Motor neuron (in vitro differentiated cells): ENCODE measurements at places on chromosomes 16 and 17. TPM values are rescaled to one million over a fixed set of nuclear protein-coding genes. Genes with fewer than 3 reads are reported as not detected.

The TERB1 gene
- 0.09 TPM in 1 of 2 replicates, not detected in the other for total RNA-seq

The MINK1 gene
- 17.4 and 30.6 TPM in 2 replicates for total RNA-seq

The TAC4 gene
- 1.0 and 1.5 TPM in 2 replicates for total RNA-seq

The ATP2A1 gene
- 0.49 and 1.8 TPM in 2 replicates for total RNA-seq

The IRX6 gene
- total RNA-seq = 0.22 TPM in 1 of 2 replicates, not detected in the other

The CLEC18C gene
- total RNA-seq = 0.66 and 0.75 TPM in 2 replicates

GRCh38 chr16:66408163-66409048 is 18.7 kb upstream of the BEAN1 start:
- peak; percentile 19 for ATAC-seq

DNA sequence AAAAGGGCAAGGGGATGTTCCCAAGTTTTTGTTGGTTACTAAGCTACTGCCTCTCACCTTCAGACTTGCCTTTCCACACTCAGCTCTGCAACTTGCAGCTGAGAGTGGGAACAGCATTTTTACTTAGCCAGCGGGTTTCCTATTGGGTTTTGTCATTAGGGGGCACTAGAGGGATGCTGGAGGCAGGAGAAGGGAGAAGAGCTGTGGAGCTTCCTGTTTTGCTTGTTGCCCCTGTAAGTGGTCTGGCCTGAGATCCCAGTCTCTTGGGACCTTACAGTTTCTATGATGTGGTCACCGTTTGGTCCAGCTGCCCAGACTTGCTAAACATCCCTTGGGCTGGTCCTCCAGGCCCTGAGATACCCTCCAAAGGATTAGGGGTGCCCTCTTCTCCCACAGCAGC is 209.6 kb upstream of the NLRP1 start:
- ATAC-seq = no peak

DNA sequence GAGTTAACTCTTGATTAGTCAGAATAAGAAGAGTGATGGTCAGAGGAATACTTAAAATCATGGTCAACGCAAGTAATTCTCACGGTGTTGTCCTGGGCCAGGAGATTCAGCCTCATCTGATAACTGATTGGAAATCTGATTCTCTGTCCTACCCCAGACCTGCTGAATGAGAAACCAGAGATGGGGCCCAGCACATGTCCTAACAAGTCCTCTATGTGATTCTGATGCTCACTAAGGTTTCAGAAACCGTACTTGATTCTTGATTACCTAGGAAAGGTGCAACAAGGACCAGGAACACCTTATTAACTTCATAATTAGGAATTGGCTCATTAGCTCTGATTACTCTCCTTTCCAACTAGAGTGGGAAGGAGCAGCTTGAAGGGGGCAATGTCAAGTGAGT is 44.5 kb downstream of the ANKFY1 start:
- ATAC-seq = no peak

DNA sequence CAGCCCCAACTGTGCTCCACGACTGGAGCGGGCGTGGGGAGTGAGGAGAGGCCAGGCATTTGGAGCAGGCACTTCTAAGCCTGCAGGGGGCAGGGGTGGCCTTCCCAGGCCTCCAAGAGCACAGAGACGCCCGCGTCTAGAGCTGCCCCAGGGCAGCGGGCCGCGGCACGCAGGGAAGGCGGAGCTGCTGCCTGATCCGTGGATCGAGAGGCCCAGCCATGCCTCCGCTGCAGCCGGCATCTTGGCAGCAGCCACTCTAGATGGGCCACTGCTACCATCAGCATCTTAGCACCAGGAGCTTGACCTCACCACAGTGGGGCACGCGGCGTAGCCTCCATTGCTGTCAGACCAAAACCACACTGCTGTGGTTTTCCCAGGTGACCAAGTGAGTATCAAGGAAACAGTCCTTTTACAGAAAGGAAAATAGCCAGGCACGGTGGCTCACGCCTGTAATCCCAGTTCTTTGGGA is 20.4 kb upstream of the WDR45B start:
- peak; percentile 71 for ATAC-seq

DNA sequence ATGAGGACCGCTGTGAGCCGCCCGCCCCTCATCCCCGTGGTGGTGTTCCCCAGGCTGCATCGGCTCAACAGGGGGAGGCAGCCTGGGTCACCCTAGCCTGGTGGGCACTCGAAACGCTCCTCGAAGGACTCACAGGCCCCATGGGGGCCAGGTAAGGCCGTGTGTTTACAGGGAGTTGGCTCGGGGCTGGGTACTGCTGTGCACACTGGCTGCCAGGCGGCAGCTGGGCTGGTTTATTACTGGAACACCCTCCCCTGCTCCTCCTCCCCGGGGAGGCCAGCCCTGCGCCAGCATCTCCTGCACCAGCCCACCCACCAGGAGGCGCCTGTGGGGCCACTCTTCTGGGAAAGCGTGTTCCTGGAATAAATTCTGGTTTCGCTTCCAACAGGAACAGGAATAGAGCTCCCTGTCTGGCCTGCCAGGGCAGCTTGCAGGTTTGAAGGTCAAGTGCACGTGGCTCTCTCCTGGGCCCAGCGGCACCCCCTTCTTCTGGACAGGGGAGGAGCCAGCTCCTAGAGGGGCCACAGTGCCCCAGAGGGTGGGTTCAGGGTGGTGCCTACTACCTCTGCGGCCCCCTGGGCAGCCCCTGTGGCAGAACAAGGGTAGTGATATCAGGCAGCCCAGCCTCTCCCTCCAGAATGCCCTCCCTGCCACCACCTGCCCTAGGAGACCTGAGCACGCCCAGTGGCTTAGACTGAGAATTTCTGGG is 11.3 kb downstream of the MCRIP1 start:
- peak; percentile 43 for ATAC-seq

DNA sequence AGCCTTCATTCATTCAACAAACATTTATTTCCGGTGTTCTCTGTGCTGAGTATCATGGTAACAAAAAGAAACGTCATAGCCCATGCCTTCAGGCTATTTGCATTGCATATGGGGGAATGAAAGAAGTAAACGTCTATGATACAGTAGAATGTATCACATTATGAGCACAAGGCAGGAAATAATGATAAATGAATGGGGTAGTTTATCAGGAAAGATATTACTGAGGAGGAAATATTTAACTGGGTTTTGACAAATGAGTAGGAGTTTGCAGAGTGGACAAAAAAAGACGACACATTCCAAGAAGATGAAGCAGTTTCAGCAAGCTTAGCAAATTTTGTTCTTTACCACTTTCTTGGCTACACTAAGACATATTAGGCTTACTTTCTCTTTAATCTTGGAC is 1.3 kb upstream of the KRTAP4-7 start:
- ATAC-seq = no peak

DNA sequence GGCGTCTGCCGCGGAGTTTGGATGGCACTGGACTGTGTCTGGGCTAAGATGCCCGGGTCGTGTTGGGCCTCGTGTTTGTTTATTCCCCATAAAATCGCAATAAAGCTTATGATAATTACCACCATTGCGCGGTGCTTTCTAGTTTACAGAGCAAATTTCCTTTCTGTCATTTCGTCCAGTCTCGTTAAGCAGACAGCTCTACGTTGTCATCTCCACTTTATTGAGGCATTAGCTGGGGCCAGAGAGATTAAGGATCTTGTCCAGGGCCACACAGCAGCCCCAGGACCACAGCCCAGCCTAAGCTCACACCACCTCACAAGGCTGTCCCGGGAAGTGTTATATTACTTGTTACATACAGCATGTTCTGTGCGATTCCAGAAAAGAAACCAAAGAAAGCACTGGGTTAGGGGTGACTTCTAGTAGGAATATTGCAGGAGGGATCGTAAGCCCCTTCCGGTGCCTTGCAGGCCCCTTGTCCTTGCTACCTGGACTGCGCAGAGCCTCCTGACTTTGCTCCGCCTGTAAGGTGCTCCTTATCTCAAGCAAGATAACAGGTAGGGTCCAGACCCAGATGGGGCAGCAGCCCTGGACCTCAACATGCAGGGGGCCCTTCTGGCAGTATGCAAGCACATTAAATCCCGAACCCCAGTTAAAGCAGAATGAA is 6.3 kb downstream of the NOS2 start:
- ATAC-seq = peak; percentile 19

DNA sequence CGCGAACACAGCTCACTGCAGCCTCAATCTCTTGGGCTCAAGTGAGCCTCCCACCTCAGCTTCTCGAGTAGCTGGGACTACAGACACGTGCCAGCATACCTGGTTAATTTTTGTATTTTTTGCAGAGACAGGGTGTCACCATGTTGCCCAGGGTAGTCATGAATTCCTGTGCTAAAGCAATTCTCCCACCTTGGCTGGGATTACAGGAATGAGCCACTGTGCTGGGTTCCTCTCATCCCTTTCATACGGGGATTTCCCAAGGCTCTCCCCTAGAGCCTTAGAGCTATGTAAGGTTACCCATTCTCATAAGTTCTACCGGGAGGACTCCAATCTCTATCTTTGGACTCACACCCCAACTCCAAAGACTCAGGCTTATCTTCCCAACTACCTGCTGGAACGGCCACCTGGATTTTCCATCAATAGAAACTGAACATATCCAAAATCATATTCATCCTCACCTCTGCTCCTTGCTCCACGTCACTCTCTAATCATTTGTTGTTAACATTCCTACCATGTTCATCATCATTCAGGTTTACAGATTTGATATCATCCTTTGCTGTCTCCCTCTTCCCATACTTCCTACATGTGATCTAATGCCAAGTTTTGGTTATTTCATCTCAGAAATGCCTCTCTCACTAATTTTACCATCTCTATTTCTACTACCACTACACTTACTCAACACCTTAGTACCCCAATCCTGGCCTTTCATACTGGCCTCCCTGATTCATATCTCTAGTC is 92.5 kb downstream of the NCOR1 start:
- no peak for ATAC-seq

DNA sequence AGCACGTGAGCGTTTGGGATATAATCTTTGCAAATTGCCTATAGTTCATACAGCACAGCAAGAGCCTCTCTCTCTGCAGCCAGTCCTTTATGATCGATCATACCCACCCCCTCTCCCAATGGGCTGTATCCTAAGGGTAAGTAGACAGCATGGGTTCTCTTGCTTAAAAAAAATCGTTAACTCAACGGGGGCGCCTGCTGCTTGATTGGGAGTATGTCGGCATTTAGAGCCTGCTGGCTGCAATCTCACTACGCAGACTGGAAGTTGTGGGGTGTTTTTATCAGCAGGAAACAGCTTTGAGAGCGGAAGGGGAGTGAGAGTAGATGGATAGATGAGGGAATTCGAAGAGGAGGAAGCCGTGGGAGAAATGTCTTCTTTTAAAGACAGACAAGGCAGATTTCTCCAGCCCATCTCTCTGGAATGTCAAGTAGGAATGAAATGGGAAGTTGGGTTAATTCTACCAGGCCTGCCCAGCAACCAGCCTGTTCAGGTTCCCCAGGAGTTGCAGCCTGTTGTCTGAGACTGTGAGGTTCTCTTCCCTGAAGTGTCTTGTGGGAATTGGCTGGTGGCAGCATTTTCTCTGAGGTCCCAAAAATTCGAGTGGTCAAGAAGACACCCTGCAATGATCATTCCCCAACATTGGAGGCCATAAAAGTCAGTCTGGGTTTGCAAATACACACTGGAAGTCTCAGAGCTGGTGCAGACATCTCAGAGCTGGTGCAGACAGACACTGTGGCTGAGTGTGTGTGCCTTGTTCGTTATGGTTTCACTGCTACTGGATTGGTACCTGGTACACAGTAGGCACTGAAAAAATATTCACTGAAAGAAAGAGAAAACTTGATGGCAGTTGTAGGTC is 65.6 kb downstream of the PRKCB start:
- ATAC-seq = no peak

GRCh38 chr17:50831471-50831928 is 3.9 kb upstream of the WFIKKN2 start:
- ATAC-seq = peak; percentile 38

DNA sequence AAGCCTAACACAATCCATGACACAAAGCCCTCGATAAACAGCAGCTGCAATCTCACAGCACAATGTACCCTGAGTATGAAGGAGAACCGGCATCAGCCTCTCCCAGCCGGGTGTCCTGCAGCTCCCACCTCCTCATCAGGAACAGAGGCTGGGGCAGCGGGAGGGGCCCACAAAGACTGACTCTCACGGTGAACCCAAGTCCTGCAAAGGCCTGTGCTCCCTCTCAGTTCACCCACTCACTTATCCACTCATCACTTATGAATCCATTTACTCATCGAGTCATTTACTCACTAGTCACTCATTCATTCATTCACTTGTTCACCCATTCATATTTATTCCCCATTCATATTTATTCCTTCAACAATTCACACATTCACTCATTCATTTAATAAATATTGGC is 11.6 kb downstream of the ZNF423 start:
- ATAC-seq = peak; percentile 47

GRCh38 chr16:50717091-50717490 is 23.7 kb downstream of the NOD2 start:
- ATAC-seq = no peak

- no peak for ATAC-seq
Observed at GRCh38 chr17:17141279-17141678, 64.9 kb downstream of the PLD6 start.

DNA sequence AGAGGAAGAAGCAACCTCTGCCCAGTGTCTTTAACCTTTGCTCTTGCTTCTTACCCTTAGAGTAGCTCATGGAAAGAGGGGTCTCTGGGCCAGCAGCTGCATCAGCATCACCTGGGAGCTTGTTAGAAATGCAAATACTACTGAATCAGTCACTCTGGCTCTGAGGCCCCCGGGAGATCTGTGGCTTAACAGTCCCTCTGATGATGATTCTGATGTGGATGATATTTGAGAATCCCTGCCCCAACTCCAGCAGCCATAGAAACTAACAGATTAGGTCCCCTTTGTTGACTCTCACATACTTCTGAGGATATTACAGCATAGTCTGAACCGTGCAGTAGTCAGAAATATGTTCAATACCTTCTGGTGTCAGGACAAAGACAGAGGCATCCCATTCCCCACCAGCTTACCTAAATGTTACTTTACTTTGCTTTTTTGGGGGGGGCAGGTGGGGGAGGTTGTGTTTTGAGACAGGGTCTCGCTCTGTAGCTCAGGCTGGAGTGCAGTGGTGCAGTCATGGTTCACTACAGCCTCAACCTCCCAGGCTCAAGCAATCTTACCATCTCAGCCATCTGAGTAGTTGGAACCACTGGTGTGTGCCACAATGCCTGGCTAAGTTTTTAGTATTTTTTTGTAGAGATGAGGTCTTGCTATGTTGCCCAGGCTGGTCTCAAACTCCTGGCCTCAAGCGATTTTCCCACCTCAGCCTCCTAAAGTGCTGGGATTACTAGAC is 220.1 kb downstream of the CCDC182 start:
- ATAC-seq = no peak

GRCh38 chr16:5837007-5837670 is 739.5 kb upstream of the EEF2KMT start:
- ATAC-seq = peak; percentile 17

GRCh38 chr16:52141871-52142270 is 405.1 kb downstream of the TOX3 start:
- ATAC-seq = no peak

GRCh38 chr16:21599122-21600030 is at the start of gene METTL9:
Gene METTL9 (plus strand): TSS chr16:21599577. CDS start chr16:21599734, 157 bp downstream.
- peak; percentile 94 for ATAC-seq

DNA sequence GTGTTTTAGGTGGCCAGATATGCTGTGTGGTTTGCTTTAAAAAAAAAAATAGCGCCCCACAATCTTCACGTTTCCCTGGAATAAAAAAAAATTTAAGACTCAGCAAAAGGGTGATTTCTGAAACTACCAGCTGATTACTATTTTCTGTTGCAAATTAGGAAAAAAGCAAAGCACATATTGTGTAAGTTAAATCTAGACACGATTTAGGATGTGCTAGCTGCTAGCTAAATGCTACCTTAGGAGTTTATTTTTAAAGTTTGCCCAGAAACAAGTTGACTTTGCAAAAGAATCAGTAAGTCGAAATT is 944 bp upstream of the MARF1 start:
- ATAC-seq = no peak

- ATAC-seq = no peak
Observed at GRCh38 chr17:17042851-17043460, 699 bp downstream of the MPRIP start.
